ENCODE measurements at places on chromosomes 12 and 14.

GRCh38 chr14:34161351-34162082, 210.6 kb upstream of the EGLN3 start:
- no peak for DNase-seq

DNA sequence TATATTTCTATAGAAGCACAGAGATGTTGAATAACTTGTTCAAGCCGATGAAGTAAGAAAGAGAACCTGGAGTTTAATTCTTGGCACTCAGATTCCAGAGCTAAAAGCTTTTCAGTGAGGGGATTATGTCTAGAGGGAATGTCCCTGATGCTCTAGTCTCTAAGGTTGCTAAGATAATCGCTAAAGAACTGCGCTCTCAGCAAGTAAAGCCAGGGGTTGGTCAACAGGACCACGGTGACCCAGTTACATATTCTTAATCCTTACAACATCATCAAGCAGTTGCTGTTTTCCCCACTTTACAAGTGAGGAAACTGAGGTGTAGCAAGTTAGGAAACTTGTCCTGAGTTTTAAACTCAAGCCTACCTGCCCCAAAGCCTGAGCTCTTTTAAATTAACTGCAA, 110.8 kb downstream of the DAD1 start:
- no peak for DNase-seq

DNA sequence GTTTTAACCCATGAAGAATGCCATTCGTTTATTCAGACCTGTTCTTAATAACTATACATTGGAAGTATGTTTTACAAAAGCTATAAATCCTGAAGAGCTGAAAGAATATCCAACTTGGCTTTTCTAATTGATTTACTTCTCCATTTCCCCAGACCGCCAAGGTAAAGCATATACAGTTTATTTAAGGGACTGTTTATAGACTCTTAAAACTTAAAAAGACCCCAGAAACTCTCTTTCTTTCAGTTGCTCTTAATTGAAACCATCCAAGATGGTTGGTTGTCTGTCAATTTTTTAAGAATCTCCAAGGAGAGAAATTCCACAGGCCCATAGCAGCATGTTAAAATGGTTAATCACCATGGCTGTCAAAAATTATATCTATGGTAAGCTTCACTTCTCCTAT, 8.8 kb downstream of the IGF1 start:
- no peak for DNase-seq

- no peak for DNase-seq
Measured at GRCh38 chr12:106137530-106138356, 1.0 kb downstream of the NUAK1 start.

DNA sequence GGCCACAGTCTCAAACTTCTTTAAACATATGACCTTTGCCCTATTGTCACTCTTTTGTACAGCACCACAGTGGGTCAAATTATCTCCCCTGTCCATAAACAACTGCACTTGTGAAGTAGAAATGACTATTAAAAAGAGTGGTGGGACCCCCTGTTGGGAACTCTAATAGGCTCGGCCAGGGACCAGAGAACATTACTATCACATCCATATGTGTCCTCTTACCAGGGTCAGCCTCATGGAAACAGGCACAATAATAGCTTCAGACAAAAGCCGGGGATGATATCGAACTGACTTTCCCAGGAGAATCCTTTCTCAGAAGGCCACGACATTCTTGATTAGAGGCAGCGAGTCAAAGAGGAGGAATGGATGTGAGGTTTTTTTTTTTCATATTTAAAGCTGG, 96.6 kb downstream of the NKX2-1 start:
- no peak for DNase-seq

- no peak for DNase-seq
Measured at GRCh38 chr12:1870998-1871917, 47.2 kb downstream of the CACNA2D4 start.

GRCh38 chr12:8088574-8088973, 6.5 kb downstream of the NECAP1 start:
- no peak for DNase-seq

DNA sequence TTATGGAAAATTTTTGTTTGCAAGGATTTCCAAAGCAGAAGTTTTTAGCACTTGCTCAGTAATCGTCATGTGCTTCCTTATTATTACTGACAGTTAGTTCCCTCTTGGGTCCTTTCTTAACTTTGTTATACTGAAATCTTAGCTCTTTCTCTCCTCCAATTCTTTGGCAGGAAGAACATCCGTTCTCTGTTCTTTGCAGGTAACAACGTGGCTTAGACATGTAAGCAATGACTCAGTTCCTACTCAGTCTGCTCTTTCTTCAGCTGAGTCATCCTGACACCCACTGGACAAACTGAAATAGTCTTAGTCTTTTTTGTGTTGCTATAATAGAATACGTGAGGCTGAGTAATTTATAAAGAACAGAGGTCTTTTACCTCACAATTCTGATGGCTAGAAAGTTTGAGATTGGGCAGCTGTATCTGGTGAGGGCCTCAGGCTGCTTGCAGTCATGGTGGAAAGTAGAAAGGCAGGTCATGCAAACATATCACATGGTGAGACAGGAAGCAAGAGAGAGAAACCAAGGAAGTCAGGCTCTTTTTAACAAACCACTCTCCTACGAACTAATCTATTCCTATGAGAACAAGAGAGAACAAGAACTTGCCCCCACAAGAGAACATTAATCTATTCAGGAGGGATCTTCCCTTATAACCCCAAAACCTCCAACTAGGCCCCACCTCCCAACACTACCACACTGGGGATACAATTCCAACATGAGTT, 49.2 kb downstream of the TESPA1 start:
- DNase-seq, result no peak

DNA sequence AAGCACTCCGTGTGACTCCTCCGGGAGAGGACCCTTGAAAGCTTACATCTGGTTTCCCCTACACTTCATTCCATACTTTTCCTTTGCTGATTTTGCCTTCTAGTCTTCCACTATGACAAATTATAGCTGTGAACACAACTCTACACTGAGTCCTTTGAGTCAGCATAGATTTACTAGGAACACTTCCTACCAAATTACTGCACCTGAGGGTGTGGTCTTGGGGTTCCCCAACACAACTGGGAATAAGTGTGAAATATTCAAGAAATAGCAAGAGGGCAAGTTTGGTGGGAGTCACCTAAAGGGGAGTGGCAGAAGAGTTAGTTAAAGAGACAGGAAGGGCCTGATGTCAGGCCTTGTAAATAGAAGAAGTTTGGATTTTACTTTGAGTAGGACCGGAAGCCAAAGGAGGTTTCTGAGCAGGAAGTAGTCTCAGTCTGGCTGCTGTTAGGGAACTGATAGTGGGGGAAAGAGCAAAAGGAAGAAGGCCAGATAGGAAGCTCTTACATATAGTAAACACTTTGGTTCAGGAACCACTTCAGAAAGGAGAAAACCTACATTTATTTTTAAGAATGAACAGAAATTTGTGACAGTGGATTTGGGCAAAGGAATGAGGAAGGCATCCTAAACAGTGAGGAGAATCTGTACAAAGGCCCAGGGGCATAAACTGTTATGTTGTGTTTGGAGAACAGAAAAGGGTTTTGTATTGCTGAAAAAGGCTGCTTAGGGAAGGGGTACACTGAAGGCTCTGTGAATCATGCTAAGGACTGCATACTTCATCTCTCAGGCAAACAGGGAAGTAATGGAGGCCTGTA, 14.2 kb downstream of the SEL1L start:
- DNase-seq, result no peak

DNA sequence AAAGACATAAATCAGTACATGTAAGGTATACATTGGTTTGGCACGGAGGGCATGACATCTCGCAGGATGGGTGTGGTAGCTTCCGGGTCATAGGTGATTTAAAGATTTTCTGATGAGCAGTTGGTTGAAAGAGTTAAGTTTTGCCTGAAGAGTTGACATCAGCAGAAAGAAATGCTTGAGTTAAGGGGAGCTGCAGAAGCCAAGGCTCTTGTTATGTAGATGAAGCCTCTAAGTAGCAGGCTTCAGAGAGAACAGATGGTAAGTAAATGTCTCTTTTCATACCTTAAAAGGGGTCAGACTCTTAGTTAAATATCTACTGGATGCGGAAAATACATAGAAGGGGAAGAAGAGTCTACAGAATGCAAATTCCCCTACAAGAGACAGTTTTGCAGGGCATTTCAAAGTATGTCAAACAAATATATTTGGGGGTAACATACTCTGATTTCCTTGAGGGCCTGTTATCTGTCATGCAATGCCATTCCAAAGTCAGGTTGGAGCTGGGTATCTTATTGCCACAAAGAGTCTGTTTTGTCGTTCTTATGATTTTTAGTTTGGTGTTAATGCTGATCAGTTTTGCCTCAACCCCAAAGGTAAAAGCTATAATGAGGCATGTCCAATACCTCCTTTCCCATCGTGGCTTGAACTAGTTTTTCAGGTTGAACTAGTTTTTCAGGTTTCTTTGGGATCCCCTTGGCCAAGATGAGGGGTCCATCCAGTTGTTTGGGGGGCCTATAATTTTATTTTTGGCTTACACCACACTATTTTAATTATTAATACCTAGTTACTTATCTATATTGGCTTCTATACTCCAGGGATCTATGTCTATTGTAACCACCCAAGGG, 67.0 kb downstream of the PTHLH start:
- DNase-seq, result no peak

DNA sequence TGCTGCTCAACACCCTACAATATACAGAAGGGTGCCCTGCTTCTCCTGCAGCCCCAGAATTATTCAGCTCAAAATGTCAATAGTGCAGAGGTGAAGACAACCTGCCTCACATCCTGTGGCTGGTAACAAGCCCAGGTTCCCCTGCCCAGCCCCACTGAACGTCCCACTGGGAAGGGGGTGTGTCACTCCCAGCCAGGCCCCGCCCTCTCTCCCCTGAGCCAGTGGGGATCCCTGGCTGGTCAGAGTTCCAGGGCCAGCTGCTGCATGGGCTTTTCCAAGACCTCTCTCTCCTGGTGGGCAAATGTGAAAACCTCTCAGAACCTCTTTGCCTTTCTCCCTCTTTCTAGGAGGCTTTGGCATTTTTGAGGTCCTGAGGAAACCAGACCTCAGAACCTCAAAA, 13.7 kb upstream of the LHX5 start:
- no peak for DNase-seq

DNA sequence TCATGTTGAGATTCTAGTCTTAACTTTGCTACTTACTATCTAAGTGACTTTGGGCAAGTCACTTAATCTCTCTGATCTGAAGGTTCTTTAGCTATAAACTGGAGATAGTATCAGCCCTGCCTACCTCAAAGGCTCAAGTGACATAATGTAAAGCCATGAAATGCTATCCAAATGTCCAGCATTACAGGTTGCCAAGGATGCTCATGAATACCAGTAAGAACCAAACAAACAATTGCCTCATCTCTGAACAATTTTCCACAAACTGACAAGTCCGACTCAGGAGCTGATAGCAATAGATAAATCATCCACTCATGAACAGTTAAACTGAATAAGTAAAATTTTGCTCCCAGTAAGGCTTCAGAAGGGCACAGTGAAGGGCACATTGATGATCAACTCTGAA, 51.5 kb downstream of the LMNTD1 start:
- no peak for DNase-seq

- no peak for DNase-seq
Measured at GRCh38 chr12:106331599-106331998, 25.9 kb upstream of the POLR3B start.

DNA sequence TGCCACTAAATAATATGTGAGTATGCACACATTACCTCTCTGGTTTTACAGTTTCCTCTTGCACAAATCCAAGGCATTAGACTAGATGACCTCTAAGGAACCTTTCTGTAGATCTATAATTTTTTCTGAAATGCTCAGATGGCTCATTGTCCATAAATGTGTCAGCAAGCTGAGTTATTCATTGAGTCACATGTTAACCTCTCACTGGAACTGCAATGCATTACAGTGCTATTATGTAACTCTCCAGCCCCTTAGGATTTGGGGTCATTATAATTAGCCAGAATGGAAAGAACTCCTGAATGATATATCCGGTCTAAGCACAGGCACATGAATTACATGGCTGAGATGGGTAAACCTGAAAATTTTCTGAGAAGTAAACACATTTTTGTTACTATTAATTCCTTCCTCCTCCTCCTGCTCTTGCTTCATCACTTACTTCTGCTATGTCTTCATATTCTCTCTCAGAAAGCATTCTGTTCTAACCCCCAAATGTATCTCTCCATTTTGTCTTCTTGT, 20.3 kb upstream of the DRAM1 start:
- no peak for DNase-seq

- DNase-seq, result no peak
Measured at GRCh38 chr12:117593815-117594400, 232.5 kb upstream of the NOS1 start.

GRCh38 chr12:131635491-131636122, 75.3 kb upstream of the SFSWAP start:
- no peak for DNase-seq

- no peak for DNase-seq
Measured at GRCh38 chr12:62950317-62950716, 15.4 kb upstream of the PPM1H start.

DNA sequence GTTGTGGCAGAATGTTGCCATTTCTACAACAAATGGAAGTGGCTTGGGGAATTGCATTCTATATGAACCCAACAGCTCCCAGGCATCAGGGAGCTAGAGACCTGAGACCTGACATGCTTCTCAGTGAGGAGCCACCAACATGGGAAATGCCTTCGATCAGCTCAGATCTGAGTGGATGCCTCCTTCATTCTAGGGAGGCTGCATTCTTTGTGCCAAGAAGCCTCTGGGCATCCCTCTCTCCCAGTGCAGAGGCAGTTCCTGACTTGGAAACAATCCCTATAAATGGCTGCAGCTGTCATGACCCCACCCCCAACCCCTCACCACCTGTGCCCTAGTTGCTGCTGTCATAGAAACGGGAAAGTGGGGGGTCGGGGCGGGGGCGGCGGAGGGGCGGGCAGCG, 196.3 kb downstream of the PPM1H start:
- DNase-seq, result no peak

DNA sequence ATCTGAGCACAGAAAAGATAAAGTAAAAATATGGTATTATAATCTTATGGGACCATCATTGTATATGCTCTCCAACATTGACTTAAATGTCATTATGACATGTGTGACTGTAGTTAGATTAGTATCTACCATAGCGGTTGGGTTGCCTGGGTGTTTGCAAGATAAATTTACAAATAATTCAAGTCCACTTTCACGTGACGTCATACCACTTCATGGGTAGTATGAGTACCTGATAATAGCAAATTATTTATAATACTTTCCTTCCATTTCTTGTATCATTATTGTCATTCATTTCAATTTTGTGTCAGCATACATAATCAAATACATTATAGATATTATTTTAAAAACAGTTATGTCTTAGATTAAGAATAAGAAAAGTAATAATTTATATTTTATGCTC, 20.2 kb downstream of the SLCO1B1 start:
- DNase-seq, result no peak

- DNase-seq, result no peak
Measured at GRCh38 chr14:96256407-96256806, 397 bp downstream of the BDKRB1 start.

- no peak for DNase-seq
Measured at GRCh38 chr12:6303071-6303470, 7.4 kb upstream of the PLEKHG6 start.

GRCh38 chr12:93460902-93461301, 6.4 kb upstream of the MRPL42 start:
- DNase-seq, result no peak

- no peak for DNase-seq
Measured at GRCh38 chr12:89354612-89355067, 2.3 kb upstream of the DUSP6 start.
